ENCODE measurements at places on chromosomes 3 and 15.

DNA sequence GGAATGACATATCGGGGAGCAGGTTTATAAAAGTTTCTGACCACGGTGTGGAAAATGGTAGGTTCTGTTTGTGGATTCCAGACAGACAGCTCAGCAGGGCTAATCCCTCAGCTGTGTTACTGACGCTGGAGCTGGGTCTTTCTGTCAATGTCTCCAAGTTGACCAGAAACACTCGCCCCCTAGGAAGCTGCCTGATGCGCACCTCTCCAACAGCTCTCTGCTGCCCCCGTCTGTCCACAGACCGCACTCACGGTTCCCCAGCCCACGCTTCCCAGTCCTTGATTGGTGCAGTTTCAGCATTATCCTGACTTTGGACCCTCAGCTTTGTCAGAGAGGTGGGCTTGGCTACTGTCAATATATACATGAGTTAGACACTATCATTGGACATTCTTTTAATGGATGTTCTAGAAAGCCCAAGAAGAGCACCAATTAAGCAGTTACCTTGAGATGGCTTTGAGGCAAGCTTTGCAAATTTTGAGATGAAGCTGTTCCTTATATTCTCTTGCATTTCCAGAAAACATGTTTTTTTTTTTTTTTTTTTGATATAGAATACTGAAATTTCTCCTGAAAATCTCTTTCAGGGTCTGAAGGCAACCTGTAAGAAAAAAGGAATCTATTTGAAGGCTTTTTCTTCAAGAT is 98.9 kb upstream of the TBC1D5 start:
- peak; percentile 57 for DNase-seq

GRCh38 chr3:21694506-21694905 is 56.5 kb downstream of the ZNF385D start:
- DNase-seq, result no peak

- DNase-seq, result no peak
Observed at GRCh38 chr15:34358367-34358766, 8.6 kb downstream of the LPCAT4 start.

DNA sequence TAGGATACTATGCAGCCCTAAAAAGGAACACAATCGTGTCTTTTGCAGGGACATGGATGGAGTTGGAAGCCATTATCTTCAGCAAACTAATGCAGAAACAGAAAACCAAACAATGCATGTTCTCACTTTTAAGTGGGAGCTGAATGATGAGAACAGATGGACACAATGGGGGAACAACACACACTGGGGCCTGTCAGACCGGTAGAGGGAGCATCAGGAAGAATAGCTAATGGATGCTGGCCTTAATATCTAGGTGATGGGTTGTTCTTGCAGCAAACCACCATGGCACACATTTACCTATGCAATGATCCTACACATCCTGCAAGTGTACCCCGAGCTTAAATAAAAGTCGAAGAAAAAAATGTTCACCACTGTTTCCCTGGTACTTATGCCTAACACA is 17.5 kb downstream of the SENP7 start:
- no peak for DNase-seq

GRCh38 chr3:87924485-87924884 is 134.3 kb downstream of the CGGBP1 start:
- no peak for DNase-seq

GRCh38 chr3:158314426-158315357 is 204.8 kb downstream of the RSRC1 start:
- no peak for DNase-seq

GRCh38 chr3:58613236-58614132 is 36.3 kb upstream of the FAM107A start:
- no peak for DNase-seq

GRCh38 chr3:37138816-37139215 is 35.6 kb downstream of the LRRFIP2 start:
- no peak for DNase-seq

- no peak for DNase-seq
Observed at GRCh38 chr3:111541391-111541790, 606 bp upstream of the CD96 start.

- no peak for DNase-seq
Observed at GRCh38 chr3:114597871-114598270, 304.0 kb downstream of the TIGIT start.

DNA sequence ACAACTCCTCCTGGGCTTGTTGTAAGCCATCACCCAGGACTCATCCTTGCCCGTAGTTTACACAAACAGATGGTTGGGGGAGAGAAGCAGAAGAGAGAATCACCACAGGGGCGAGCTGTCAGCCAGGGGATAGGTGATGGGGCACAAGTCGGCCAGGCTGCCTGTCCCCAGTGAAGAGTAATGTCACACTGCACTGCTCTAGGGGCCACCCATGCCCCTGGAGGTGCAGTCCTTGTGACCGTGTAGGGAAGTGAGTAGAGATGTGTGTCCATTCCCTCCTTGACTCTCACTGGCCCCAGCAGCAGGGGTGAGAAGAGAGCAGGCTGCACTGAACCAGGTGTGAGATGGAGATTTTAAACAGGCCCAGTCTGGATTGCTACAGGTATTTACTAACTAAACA is 17.1 kb upstream of the PRSS50 start:
- DNase-seq, result no peak

DNA sequence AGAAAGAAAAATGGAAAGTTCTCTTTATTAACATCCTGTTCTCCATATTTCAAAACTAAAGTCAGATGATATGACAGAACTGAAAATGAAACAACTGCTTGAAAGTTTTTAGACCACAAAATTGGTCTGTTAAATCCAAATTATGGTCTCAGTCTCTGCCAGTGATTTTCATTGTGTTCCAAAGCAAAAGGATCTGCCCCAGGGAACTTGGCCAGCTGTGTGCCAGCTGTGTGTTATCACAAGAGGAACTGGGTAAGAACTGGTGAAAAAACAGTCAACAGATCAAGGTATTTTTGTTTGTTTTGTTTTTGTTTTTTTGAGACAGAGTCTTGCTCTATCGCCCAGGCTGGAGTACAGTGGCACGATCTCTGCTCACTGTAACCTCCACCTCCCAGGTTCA is 323.3 kb downstream of the CTNNB1 start:
- DNase-seq, result no peak

DNA sequence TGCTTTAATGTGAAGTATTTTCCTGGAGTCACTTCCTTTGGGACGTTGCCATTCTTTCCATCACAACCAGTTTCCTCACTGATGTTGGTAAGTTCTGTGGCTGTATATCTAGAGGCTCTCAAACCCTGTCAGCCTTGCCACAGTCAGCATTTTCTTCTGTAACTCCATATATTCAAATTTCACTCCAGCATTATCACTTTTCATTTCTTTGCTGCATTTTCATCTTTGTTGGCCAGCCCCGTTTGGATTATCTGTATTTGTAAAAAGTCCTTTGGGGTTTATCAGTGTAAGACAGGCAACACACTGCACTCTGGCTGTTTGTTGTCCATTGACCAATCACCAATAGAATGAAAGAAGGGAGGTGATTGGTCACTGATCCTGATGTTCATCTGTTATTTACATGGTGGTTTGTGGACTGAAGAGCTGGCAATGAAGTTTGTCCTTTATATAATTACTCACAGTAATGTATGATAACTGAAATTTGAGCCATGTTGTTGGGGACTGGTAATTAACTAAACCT is 20.3 kb downstream of the GMPS start:
- peak; percentile 62 for DNase-seq

DNA sequence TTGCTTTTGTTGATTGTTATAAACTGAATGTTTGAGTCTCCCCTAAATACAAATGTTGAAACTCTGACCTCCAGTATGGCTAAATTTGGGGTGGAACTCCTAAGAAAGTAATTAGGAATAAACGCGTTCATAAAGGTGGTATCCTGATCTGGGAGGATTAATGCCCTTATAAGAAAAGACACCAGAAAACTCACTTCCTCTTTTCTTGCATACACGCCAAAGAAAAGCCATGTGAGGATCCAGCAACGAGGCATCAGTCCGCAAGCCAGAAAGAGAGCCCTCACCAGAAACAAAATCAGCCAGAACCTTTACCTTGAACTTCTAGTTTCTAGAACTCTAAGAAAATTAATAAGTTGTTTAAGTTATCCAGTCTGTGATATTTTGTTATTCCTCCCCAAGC is 37.4 kb upstream of the AZI2 start:
- no peak for DNase-seq

- DNase-seq, result no peak
Observed at GRCh38 chr15:48265135-48265534, 59.0 kb downstream of the SLC12A1 start.

DNA sequence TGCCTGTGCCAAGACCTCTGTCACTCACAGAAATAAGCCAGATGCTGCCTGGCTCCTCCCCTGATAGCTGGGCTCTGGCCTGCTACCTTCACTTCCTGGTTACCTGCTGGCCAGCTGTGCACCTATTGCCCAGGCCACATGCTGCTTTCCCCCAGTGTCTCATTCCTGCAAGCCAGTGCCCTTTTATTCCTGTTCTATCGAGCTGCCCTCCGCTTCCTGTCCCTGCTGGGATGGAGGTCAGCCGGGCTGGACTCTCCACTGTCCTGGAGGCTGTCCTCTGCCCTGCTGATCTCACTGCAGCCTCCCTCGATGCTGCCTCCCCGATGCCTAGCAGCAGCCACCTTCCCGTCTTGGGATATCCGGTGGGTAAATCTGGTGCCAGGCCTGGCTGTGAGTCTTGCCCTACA is 37.0 kb upstream of the SNRPA1 start:
- no peak for DNase-seq
